ENCODE measurements at places on chromosomes 13 and 19. TPM values are rescaled to one million over a fixed set of nuclear protein-coding genes. Genes with fewer than 3 reads are reported as not detected.

ZSCAN4 gene
- not detected for total RNA-seq

VAV1 gene
- not detected for total RNA-seq

PCDH17 gene
- total RNA-seq, result 14.4 TPM

CERS4 gene
- total RNA-seq, result 30.0 TPM

ZNF439 gene
- 6.6 TPM for total RNA-seq

CABP5 gene
- not detected for total RNA-seq

S1PR5 gene
- 1.1 TPM for total RNA-seq

LSM7 gene
- total RNA-seq, result 191 TPM

NALCN gene
- 0.35 TPM for total RNA-seq

FFAR2 gene
- not detected for total RNA-seq

SERPINE3 gene
- not detected for total RNA-seq

MUC16 gene
- not detected for total RNA-seq

ERICH6B gene
- not detected for total RNA-seq

CEACAM19 gene
- 6.1 TPM for total RNA-seq

ZNF835 gene
- 0.11 TPM for total RNA-seq

- DNase-seq, result no peak
Measured at GRCh38 chr13:43653980-43654379, 132.8 kb downstream of the ENOX1 start.

GRCh38 chr19:50300051-50300450 is 29.1 kb downstream of the KCNC3 start:
- DNase-seq, result no peak

DNA sequence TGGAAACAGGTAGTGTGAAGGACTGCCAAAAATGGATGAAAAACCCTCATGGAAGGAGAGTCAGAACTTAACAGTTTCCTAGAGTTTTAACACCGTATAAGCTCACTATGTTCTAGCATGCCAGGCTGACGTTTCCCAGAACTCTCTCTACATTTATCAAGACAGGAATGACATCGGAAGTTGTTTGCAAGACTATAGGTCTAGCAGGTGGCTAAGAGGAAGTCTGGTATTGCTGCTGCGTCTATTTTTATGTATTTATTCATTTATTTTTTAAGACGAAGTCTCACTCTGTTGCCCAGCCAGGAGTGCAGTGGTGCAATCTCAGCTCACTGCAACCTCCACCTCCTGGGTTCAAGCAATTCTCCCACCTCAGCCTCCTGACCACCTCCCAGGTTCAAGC is 20.5 kb upstream of the ARL11 start:
- no peak for DNase-seq

DNA sequence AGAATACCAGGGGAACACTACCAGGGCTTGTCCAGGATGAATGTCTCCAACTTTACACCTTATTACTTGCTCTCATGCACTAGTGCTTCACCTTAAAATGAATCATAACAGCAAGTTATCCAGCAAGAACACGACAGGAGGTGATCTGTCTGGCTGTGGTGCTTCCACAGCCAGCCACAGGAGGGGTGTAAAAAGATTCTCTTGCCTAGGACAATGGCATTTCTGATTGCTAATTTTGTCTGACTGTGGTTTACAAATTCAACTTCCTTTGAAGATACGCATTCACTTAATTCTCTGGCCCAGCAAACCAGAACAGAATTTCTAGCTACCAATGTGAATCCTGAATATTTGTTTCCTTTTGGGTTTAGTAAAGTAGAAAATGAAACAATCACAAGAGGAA is 23.1 kb upstream of the COG3 start:
- DNase-seq, result no peak

DNA sequence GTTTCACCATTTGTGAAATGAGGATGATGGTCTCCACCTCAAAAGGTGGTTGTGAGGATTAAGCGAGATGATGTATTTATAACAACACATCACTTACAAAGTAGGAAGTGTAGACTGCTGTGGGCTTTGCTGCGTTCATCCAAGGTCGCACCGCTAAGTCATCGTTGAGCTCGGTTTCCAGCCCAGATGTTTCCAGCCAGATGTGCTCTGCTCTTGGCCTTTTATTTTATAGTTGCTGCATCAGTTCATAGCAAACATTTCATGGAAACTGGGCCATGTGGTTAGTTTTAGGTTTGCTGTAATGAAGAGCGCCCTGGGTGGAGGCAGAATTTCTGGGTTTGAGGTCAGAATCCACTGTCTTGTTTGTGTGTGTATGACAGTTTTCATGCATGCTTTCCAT is 76.5 kb upstream of the RNF113B start:
- no peak for DNase-seq

GRCh38 chr13:85313761-85314503 is 485.3 kb downstream of the SLITRK6 start:
- DNase-seq, result no peak

DNA sequence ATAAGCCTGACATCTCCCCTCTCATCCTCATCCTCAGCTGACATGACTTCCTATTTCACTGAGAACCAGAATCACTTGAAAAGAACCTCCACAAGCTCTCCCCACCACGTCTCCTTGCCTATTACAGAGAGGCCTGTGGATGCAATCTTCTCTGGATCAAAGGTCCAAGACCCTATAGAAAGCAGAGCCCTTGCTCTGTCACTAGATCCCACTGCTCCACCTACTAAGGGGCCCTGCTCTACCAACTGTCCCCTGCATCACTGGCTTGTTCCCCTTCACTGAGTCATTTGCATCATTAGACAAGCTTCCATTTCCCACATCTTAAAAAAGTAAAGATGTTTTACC is 40.8 kb downstream of the RCBTB2 start:
- no peak for DNase-seq

- no peak for DNase-seq
Measured at GRCh38 chr13:39910833-39911232, 255.4 kb downstream of the COG6 start.

- no peak for DNase-seq
Measured at GRCh38 chr19:5099701-5100221, 130.8 kb downstream of the KDM4B start.

DNA sequence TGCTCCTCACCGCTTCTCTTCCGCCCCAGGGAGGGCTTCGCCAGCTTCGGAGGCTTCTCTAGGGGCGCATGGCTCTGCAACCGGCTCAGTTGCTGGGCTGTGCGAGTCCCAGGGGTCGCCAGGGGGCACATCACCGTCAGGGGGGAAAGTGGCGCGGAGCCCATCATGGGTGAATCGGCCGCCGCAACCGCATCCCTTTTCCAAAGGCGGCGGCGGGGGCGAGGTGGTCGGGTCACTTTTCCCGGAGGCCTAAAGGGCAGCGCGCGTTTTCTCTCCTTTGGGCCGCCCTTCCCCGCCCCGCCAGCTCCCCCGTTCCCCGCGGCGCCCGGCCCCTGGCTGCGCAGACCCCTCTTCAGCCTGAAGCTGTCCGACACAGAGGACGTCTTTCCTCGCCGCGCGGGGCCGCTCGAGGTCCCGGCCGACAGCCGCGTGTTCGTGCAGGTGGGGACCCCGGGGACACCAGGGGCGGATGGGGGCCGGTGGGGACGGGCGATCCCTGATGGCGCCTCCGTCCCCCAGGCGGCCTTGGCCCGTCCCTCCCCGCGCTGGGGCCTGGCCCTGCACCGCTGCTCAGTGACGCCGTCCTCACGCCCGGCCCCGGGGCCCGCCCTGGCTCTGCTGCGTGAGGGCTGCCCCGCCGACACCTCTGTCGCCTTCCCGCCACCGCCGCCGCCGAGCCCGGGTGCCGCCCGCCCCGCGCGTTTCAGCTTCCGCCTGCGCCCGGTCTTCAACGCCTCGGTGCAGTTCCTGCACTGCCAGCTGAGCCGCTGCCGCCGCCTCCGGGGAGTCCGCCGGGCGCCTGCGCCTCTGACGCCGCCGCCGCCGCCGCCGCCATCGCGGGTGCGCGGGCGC is 1.7 kb downstream of the TGFBR3L start:
- DNase-seq, result no peak

- no peak for DNase-seq
Measured at GRCh38 chr13:89852570-89852969, 1494.9 kb upstream of the MIR17HG start.

GRCh38 chr13:35908226-35908625 is 223.0 kb downstream of the DCLK1 start:
- DNase-seq, result no peak

GRCh38 chr13:30810801-30811200 is 75.5 kb downstream of the ALOX5AP start:
- DNase-seq, result no peak

DNA sequence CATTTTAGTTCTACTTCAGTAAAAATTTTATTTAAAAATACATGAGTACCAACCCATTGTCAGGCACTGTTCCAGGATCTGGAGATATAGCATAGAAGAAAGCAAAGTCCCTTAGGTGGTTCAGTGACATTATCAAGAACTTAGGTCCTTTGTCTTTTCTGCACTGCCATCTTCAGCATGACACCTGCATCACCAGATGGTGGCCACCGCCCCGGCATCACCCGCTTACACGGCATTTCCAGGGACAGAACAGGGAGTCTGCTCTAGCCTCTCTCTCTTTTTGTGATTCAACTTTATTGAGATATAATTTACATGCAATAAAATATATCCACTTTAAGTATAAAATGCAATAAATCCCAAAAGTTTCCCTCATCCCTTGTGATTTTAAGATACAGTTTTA is 23.5 kb downstream of the DYRK1B start:
- no peak for DNase-seq

- DNase-seq, result no peak
Measured at GRCh38 chr19:3320354-3320670, 46.1 kb upstream of the NFIC start.

GRCh38 chr13:94997126-94997525 is 284.8 kb upstream of the SOX21 start:
- no peak for DNase-seq

- DNase-seq, result no peak
Measured at GRCh38 chr13:95146486-95146885, 154.8 kb downstream of the ABCC4 start.

DNA sequence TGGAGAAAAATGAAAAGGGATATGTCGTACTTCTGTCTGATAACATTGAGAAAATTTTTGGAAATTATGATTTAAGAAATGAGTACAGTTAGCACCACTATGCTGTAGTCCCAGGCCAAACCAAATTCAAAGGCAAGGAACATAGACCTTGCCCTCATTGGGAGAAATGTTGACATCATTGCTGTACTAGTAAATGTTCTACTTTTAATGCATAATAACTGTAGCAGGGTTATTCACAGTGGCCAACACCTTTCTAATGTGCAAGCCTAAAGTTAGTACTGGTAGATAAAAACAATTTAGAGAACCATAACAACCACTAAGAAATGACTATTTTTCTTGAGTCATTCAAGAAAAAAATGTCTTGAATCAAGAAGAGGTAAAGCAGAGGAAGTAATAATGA is 792.6 kb upstream of the GPC6 start:
- no peak for DNase-seq

- DNase-seq, result no peak
Measured at GRCh38 chr13:68304286-68304893, 1074.3 kb upstream of the PCDH9 start.

DNA sequence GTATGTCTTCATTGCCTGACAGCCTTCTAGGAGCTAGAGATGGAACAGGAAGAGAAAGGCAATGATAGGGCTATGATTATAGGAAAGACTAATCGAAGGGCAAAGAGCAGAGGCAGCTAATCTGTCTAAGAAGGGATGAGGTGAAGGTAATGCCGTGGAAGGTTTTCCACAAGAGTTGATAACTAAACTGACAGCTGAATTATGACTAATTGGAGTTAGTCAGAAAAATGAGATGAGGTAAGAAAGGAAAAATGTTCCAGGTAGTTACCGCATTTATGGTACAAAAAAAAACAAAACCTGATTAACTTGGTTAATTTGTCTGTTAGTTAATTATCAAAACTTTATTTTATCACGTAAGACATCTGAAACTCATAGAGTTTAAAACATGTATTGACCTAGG is 260.3 kb downstream of the SLITRK6 start:
- no peak for DNase-seq

DNA sequence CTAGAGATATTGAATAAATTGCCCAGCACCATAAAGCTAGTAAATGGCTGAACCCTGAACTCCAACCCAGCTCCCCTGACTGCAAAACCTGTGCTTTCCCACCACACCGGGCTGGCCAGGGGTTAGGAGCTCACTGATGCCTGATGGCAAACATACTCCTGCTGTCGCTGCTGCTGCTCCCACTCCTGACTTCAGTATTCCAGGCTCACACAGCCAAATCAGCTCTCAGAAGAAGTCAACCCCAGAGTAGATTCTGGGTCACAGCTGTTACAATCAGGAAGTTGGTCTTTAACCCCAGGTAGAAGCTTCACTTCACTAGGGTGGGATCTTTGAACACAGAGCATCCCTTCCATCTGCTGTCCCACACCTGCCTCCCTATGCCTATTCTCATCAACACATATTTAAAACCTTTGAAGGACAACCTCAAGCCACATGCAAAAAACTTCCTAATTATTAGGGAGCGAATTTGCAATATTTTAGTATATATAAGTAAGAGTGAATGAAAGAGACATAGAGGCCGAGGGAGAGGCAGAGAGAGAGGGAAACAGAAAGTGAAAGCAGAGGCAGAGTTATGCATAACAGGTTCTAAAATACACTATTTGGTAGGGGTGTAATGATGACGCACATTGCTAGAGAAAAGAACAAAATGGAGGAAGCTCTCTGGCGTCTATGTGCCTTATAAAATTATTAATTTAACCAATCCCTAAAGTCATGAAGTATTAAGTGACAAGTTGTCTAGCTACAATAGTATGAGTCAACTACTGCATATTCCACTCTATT is 99.4 kb upstream of the SERP2 start:
- DNase-seq, result no peak

DNA sequence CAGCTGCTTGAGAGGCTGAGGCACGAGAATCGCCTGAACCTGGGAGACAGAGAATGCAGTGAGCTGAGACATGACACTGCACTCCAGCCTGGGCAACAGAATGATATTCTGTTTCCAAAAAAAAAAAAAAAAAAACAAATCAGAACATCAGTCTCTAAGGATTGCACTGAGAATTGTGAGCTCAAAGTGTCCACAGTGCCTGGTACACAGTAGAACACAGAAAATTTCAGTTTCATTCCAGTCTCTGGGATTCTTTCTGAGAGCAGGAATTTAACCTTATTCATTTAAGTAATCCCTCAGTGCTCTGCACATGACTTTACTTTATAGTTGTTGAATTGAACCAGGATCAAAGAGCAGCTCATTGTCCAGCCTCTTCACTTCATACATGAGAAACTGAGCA is 25.9 kb upstream of the GATAD2A start:
- DNase-seq, result no peak

DNA sequence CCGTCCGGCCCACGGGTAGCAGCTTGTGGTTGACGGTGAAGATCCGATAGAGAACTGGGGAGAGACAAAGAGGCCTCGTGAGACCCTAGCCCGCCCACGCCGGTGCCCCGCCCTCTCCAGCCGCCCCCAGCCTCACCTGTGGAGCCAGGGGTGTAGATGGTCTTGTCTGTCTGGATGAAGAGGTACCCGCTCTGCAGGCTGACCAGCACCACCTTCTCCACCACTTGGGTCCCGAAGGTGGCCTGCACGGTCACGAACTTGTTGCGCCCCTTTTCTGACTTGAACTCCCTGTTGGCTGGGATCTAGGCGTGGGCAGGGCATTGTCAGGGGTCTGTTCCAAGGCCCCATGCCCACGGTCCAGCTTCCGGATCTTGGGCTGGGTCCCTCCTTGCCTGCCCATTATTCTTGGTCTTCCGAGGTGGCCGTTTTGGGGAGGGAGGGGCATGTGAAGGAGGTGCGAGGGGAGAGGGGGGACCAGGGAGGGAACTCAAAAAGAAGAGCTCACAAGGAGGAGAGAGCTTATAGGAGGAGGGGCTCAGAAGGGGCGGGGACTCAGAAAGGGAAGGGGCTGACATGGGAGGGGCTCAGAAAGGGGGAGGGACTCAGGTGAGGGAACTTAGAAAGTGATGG is 2.2 kb downstream of the C3 start:
- no peak for DNase-seq

GRCh38 chr13:58946274-58946673 is 1217.5 kb downstream of the DIAPH3 start:
- DNase-seq, result no peak
